Erythroblast (primary cell): ENCODE measurements at places on chromosomes 3 and 15.

DNA sequence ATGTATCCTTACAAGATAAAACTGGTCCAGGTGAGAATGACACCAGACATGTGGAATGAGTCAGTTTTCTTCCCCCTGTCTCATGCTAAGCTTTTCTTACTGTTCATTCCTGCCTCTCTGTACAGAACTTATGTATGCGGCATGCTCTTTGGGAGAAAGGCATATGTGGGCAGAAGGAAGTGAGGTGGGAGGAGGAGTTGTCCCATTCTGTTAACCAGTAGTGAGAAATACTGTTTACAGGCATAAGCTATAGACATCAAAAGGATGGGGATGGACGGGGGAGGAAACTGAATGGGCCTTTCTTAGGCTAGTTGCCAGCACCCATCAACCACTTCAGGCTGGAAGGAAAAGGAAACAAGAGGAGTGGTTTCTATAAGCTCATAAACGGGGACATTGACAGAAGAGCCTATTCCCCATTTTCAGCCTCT, 143.6 kb upstream of the BHLHE40 start:
- DNase-seq: no peak

DNA sequence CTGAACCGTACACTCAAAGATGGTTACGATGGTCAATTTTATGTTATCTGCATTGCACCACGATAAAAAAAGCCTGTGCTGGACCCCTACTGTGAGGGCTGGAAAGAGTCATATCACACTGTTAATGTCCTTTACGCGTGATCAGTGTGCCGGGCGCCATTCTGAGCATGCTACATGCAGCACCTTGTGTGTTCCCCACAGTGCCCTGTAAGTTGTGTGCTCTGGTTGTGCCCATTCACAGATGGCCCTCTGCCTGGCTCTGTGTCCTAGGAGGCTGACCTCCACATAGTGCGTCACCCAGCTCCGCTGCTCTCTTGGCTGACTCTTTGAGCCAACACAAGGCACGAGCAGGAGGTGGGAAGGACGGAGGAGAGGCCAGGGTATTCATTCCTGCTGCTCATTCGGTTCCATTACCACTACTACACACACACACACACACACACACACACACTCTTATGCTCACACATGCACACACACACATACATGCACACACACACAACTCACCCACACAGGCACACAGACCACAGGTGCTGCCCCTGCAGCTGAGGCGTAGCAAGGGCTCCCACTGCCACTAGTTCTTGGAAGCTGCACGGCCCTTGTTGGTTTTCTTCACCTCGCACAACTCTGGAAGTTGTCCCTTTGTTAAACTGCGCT, 129.6 kb upstream of the IQSEC1 start:
- no peak for DNase-seq

DNA sequence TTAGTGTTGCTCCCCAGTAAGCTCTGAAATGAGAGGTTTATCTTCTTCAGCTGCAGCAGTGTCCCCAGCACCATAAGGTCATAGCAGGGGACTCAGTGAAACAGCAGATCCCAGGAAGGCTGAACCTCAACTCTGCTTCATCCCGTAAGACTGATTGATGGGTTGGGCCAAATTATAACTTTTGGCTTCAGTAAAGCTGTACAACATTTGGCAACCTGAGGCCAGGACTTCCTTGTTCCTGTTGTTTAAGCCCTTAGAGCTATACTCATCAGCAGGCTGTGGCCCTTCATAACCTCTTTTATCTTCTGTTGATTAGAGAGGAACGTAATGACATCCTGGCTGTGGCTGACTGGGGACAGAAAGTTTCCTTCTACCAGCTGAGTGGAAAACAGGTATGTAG, 29.0 kb downstream of the IFT122 start:
- DNase-seq: peak; percentile 72

GRCh38 chr3:85208650-85209049, 249.9 kb downstream of the CADM2 start:
- no peak for DNase-seq

DNA sequence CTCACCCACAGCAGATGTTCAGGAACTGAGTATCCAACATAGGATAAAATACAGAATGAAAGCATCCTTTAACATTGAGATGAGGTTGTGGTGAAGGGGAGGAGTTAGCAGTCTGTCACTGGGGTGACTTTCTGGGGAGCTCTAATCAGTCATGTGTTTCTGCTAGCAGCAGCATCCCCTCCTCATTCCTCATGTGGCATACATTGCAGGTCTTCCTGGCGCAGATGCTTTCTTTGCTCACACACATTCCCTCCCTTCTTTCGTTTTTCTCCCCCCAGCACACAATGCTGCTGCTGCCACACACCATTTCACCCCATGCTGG, 135.0 kb downstream of the CACNA1D start:
- DNase-seq: no peak

DNA sequence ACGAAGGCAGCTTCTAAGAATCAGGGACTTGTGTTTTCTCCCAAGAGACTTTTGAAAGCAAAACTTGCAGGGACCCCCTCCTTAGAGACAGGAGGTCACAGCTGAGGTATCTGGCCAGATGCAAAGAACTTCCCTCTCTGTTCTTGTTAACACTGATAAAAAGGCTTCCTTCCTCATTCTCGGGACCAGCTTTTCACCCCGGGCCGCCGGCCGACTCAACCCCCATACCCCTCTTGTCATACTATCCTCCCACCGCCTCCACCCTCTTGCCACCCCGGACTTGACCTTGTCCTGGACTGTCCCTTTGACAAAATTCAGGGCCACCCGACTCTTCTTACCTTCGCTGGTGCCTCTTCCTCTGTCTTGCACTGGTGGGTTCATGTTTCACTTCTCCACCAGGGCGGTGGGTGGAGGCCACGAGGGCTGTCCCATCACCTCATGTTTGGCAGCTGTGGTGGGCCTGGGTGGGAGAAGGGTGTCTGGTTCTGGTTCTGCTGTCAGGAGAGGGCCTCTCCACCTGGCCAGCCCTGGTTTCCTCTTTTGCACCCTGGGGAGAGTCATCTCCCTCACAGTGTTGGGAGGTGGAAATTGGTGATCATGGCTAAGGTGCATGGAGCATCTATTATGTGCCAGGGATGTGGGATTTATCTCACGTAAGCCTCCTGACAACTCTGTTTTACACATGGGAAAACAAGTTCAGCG, 32.5 kb downstream of the BHLHE40 start:
- DNase-seq: no peak

- DNase-seq: no peak
Observed at GRCh38 chr3:120773932-120774331, 31.4 kb downstream of the GTF2E1 start.

DNA sequence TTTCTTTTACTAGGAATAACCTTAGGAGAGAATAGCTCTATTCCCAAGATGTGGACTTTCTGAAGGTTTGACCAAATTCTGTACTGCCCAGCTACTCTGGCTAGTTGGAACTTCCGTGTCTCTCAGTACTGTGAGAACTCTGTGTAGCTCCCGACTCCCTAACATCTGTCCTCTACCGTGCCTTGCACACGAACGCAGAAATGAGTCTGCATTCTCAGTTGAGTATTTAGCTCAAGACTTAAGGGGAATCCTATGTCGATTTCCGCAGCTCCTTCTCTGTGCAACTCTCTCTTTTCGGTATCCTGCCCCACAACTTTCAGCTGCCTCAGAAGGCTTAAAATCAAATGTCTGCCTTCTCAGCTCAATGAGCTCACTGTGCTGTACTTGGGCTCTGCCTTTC, 86.7 kb upstream of the EPHB3 start:
- no peak for DNase-seq

GRCh38 chr15:78006567-78007205, 70.8 kb downstream of the TBC1D2B start:
- no peak for DNase-seq

- no peak for DNase-seq
Observed at GRCh38 chr3:129622933-129623332, 16.5 kb upstream of the PLXND1 start.

DNA sequence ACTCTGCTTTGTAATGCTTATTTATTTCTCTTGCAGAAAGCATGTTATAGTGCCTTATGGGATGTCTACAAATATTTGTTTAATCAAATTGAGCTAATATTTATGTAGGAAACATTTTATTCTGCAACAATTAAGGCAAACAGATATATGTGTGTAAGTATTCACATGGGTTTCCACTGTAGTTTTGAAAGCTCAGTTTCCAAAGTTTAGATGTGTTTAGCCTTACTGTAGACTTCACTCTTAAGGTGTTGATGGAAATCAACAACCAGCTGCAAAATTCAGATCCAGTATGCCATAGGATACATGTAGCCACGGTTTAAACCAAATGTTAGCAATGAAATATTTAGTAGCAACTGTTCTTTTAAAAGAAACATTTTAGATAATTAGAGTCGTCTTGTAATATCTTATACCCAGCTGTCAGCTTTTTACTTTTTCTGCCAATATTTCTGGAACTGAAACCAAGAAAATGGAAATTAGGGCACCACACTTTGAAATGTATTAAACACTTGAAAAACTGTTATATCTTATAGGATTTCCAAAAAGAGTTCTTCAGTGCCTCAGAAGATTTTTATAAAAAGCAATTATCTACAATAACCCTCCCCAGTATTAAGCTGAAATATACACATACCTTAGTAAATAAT, 18.5 kb downstream of the PIK3CA start:
- DNase-seq: no peak

- DNase-seq: no peak
Observed at GRCh38 chr3:130582457-130583153, 65.6 kb downstream of the COL6A6 start.

GRCh38 chr3:151383956-151384355, 597 bp downstream of the P2RY12 start:
- no peak for DNase-seq

- DNase-seq: no peak
Observed at GRCh38 chr15:73078722-73079121, 26.5 kb downstream of the NEO1 start.

- DNase-seq: no peak
Observed at GRCh38 chr15:79373728-79374127, 58.4 kb upstream of the MINAR1 start.

GRCh38 chr3:15633766-15634598, 32.4 kb downstream of the BTD start:
- DNase-seq: no peak

- no peak for DNase-seq
Observed at GRCh38 chr3:134350861-134351311, 23.4 kb downstream of the AMOTL2 start.

GRCh38 chr15:100784493-100785180, 95.0 kb upstream of the ALDH1A3 start:
- no peak for DNase-seq
